T-cell (primary cell): ENCODE measurements at places on chromosomes 3 and 15.

DNA sequence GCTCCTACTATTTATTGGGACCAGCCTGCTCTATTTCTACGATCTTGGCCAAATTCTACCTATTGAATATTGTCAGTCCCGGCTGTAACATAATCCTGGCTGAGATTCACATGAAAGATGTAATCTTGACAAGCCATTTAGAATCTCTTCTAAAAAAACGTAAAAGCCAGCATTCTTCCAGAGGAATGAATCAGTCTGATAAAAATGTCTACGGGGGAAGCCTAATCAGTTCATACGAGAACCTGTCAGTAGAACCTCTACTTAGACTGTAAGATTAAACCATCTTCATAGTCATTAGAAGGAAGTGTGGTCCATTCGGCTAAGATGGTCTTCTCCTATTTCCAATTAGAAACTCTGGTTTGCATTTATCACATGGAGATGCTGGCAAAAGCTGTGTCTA lies 147.2 kb upstream of the WNT5A start:
- DNase-seq, result no peak

GRCh38 chr15:93076875-93077274 lies 12.1 kb downstream of the RGMA start:
- DNase-seq, result no peak

DNA sequence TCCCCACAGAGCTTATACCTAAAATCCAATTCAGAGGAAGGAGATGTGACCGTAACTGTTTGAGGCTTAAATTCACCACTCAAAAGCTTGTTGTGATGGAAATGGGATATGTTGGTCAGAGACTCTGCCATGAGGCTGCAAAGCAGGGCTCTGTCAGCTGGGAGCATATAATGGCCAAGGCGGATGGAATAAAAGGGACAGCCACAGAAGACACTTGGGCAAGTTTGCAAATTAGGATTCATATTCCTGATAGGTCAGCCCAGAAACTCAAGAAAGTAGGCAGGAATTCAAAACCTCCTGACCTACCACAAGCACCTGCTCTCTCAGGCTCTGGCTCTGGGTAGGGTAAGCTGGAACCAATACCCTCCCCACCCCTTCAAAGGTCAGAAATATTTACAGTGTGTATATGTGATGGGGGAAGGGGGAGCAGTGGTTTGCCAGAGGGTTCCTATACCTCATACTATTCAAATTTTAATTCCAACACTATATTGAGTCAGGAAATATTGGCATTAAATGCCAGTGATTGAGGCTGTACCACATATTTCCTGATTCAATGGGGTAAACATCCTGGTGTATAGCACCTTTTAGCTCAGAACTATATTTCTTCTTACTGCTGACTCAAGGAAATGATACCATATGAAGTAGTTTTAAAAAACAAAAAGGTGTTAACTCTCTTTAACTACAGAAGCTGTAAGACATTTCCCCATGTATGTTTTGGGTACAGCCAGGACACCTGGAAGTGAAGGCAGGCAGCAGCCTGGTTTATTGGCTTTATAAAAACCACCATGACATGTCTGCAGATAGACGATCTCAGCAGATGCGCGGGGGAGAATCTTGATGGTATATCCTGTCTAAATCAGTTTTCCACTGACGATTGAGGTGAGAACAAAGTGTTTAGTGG lies 19.2 kb downstream of the FYCO1 start:
- peak; percentile 12 for DNase-seq

DNA sequence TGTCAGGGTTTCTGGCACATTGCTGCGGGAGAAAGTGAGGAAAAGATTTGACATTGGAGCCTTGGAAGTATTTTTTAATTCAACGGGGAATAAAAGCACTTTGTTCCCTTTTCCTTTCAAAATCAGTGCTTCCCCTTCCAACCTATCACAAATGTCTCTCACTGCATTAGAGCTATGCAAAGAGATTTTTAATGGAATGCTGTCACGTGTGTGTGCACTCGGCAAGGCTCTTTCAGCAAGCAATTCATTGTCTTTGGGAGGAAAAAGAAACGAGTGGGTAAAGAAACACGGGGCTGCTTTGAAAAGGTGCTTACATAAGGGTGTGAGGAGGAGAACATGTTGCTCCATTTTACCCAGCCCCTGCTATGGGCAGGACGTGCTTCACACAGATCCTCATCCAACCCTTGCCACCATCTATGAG lies 490.4 kb upstream of the PROK2 start:
- DNase-seq, result no peak

DNA sequence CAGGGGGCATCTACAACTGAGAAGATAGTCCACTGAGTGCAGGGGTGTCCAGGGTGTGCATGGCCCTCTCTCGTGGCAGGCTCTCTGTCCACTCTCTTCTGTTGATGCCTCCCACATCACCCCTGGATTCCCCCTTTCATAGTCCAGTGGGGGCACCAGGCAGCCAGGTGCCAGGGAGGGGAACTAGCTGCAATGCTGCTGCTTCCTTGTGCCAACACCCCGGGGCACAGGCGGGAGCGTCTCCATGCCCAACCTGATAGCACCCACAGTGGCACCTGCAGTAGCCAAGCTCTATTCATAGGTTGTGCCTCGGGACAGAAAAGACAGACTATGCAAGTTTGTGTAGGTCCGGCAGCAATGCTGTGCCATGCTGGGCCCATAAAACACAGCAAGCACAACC lies 11.7 kb downstream of the DUOX2 start:
- no peak for DNase-seq

GRCh38 chr3:177746337-177746933 lies 549.2 kb upstream of the TBL1XR1 start:
- no peak for DNase-seq

DNA sequence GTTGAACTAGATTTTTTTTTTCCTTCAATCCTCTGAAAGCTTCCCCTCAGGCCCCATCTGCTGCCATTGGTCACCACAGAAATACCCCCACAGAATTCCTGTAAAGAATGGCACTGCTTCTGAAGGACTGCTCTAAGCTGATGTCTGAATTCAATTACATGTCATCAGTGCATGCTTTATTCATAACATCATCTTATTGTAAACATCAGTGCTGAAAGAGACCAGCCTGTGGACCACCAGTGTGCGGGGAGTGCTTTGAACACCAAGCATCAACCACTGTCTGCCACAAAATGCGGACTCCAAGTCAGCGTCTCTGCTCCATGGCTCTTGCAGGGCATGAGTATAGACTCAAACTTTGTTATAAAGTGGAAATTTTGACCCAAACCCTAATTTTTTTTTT lies 11.6 kb downstream of the PHLDB2 start:
- DNase-seq, result no peak

DNA sequence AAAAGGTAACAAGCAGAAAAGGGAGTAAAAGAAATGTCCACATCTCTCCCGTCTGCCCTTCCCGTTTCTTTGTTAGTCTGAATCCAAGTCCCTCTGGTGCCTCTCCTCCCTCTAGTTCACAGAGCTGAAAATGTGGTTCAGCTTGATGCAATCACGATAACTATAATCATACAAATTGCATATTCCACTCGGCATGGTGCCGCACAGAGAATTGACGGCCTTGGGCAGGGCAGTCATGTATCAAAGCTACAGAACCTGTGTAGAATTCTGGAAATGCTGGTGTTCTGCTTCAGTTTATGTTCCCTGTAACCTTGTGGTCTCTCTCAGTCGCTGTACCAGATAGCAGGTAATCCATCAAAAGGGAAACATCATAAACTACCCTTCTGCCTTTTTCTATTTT lies 562.9 kb upstream of the CBLB start:
- no peak for DNase-seq

GRCh38 chr3:36575241-36575640 lies 189.1 kb downstream of the DCLK3 start:
- DNase-seq, result no peak

- DNase-seq, result no peak
Measured at GRCh38 chr3:143349455-143349854, 229.9 kb downstream of the CHST2 start.

DNA sequence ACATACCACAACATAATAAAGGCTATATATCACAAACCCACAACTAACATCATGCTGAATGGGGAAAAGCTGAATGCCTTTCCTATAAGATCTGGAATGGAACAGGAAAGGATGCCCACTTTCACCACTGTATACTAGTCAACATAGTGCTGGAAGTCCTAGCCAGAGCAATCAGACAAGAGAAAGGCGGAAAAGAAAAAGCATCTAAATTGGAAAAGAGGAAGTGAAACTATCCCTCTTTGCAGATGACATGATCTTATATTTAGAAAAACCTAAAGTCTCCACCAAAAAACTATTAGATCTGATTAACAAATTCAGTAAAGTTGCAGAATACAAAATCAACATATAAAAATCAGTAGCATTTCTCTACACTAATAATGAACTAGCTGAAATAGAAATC lies 14.6 kb upstream of the PIK3CA start:
- no peak for DNase-seq
